Anterior cingulate cortex (tissue), 58 donors: ENCODE measurements at places on chromosomes 3 and 15.

DNA sequence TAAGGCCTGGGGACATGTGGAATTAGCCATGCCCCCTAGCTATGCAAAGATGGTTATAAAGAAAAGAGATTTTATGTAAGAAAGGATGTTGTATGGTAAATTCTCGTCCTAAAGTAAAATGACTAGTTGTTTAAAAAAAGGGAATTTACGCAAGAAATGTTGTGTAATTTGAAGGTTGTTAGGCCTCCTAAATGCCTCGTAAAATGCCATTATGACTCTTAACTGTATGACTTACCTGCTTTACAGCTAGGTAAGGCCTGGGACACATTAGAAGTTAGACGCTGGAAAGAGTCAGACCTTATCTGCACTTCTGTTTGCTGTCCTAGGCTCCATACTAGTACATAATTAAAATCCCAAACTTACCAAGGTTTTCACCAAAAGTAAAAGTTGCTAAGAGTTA, 17.5 kb upstream of the HHATL start:
- no peak for DNase-seq

DNA sequence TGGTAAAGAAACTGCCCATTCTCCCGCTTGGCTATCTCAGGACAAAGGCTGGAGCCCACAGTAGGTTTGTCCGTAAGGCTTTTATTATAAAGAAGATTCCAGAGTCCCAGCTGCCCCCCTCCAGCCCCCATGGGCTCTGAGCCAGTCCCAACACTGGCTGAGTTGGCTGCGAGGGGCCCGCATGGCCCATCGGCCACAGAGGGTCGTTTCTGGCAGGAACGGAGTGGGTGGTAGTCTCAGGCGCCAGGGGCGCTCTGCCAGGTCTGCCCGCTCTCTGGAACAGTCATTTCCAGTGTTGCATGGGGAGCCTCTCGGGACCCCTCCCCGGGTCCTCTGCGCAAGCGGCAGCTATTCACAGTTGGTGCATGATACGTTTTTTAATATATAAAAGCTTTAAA, 12.2 kb downstream of the H1-8 start:
- DNase-seq: no peak

DNA sequence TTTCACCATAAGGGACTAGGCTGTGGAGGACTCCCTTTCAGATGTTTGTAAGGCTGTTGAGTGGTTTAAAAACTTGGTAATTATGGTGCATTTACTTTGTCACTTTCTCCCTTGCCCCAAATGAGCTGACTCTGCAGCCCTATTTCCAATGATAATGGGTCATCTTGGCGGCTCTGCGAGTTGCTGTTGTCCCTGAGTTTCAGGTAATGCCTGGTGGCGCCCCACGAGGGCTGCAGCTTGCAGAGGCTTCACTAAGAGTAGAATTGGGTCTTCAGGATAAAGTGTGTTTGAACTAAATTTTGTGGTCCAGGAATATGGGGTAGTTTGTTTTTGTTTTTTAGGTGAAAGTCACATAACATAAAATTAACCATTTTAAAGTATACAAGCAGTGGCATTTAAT, 450.1 kb upstream of the CFAP20DC start:
- no peak for DNase-seq

DNA sequence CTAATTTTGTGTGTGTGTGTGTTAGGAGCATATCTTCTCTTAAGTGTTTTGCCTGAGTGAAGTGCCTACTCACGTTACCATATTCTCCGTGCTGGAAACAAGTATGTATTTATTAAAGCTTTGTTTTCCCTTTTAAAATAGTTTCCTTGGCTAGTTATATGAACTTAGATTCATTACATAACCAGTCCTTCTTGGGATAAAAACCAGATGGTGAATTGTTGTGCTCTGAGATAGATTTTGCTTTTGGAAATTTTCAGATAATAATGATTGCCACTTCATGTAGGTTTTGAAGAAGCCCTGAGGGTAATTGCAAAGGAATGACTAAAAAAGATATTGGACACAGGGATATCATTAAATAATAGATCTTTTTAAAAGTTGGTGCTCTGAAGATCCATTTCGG, 390.2 kb upstream of the SGO1 start:
- DNase-seq: no peak

GRCh38 chr15:52858782-52859176, 68.6 kb upstream of the ONECUT1 start:
- DNase-seq: no peak

DNA sequence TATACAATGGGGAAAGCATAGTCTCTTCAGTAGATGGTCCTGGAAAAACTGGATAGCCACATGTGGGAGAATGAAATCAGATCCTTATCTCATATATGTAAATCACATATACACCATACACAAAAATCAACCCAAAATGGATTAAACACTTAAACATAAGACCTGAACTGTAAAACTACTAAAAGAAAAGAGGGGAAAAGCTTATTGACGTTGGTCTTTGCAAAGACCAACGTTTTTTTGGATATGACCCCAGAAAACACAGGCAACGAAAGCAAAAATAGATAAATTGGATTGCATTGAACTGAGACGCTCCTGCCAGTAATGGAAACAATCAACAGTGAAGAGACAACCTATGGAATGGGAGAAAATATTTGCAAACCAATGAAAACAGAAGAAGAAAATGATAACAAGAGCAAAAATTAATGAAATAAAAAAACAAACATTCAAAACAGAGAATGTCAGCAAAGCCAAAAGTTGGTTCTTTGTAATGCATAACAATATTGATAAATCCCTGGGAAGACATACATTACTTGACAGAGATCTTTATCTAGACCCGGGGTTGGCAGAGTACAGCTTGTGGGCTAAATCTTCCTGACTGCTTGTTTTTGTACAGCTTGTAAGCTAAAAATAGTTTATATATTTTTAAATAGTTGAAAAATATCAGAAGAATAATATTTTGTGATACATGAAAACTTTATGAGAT, 86.9 kb downstream of the NEO1 start:
- no peak for DNase-seq

DNA sequence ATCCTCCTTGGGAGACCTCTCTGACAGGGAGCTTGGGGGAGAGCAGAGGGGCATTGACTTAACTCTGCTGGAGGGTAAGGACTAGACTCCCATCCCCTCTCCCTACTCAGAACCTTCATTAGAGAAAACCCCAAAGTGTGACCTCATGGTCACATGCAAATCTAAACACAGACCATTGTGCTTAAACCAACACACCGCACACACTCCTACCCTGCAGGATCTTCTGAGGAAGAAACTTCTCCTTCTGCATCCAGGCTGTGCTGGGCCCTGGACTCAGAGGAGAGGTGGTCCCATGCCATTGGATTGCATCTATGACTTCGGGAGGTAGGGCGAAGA, 805 bp upstream of the PARP16 start:
- DNase-seq: no peak

- DNase-seq: no peak
Measured at GRCh38 chr3:70853161-70853944, 540.9 kb upstream of the MDFIC2 start.

GRCh38 chr3:58557491-58557890, 19.7 kb downstream of the FAM107A start:
- DNase-seq: no peak

DNA sequence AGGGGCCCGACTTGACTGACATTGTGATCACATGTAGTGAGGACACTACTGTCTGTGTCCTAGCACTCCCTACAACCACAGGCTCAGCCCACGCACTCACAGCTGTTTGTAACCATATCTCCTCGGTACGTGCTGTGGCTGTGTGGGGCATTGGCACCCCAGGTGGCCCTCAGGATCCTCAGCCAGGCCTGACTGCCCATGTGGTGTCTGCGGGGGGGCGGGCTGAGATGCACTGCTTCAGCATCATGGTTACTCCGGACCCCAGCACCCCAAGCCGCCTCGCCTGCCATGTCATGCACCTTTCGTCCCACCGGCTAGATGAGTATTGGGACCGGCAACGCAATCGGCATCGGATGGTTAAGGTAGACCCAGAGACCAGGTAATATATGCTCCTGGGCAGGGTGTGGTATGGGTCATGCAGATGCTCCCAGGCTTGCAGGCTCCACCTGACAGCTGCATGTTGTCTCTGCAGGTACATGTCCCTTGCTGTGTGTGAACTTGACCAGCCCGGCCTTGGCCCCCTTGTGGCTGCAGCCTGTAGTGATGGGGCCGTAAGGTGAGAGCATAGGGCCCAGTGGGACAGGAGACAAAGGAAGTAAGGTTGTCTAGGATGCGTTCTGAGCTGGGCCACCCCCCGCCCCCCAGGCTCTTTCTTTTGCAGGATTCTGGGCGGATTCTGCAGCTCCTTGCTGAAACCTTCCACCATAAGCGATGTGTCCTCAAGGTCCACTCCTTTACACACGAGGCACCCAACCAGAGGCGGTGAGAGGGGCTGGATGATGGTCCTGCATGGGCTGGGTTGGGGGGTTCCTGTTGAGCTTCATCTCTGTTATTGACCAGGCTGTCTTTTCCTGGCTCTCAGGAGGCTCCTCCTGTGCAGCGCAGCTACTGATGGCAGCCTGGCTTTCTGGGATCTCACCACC, 4.4 kb downstream of the DALRD3 start:
- DNase-seq: no peak

DNA sequence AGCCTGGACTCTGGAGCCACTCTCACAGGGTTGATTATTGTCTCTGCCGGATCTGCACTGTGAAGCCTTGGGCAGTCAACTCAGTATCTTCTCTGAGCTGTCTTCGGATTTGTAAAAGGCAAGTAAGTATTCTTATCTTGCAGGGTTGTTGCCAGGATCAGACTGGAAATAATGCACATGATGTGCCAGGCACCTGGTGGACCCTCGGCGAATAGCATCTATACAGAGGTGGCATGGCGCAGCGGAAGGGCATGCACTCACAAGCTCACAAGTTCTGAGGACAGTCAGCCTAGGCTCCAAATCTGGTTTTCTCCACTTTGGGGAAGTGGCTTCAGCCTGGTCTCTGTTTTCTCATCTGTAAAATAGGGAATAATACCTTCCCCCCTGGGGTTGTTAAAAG, 113.9 kb downstream of the SRGAP3 start:
- DNase-seq: no peak

GRCh38 chr3:27907929-27908328, 185.8 kb upstream of the EOMES start:
- no peak for DNase-seq

DNA sequence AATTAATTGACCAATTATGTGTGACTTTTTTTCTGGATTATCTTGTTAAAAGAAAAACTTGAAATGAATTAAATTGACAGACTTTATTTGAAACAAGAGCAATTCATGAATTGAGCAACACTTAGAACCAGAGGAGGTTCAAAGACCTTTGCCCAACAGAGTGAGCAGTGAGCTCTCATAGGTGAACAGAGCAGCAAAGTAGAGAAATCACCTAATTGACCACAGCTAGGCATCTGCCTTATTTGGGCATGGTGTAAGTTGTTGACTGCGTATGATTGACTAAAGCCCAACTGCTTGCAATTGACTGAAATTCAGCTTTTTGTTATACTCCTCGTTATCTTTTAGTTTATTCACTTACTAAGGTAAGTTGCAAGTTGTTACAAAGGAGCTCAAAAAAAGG, 1216.0 kb upstream of the ALCAM start:
- no peak for DNase-seq

GRCh38 chr3:72494626-72495025, 353.6 kb downstream of the SHQ1 start:
- no peak for DNase-seq

DNA sequence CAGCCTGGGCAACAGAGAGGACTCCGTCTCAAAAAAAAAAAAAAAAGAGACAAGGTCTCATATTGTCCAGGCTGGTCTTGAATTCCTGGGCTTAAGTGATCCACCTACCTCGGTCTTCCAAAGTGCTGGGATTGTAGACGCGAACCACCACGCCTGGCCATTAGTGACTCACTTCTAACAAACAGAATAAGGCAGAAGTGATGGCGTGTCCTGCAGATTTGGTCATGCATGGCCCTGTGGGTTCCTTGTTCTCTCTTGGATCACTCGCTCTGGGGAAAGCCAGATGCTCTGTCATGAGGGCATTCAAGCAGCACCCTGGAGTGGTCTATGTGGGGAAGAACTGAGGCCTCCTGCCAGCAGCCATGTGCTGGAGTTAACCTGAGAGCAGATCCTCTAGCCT, 27.4 kb upstream of the TJP1 start:
- DNase-seq: no peak

DNA sequence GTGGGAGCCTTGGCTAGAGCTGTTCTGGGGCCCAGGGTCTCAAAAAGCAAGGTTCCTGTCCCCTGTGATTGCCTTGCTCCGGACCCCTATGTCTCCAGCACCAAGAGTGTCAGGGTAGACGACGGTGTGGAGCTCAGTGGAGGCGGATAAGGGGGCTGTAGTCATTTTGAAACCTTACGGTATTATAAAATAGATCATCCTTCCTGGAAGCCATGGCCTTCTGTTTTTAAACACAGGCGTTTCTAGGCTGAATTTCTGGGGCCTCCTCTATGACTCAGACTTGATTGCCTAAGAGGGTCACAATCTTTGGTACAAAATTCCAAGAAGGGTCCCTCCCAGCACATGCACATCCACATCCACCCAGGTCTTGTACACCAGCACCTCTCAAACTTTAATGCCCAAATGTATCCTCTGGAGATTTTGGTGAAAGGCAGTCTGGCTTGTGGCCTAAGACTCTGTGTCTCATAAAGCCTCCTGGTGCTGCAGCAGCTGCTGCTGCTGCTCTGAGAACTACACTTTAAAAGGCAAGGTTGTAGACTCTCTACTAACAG, 70.5 kb upstream of the XCR1 start:
- DNase-seq: no peak

GRCh38 chr15:69859866-69860265, 237.9 kb downstream of the TLE3 start:
- DNase-seq: no peak

GRCh38 chr3:17387108-17387507, 355.3 kb downstream of the TBC1D5 start:
- DNase-seq: no peak

GRCh38 chr15:28091313-28091712, 7.8 kb downstream of the OCA2 start:
- DNase-seq: no peak

GRCh38 chr3:185647134-185647879, 61.2 kb downstream of the SENP2 start:
- DNase-seq: no peak

DNA sequence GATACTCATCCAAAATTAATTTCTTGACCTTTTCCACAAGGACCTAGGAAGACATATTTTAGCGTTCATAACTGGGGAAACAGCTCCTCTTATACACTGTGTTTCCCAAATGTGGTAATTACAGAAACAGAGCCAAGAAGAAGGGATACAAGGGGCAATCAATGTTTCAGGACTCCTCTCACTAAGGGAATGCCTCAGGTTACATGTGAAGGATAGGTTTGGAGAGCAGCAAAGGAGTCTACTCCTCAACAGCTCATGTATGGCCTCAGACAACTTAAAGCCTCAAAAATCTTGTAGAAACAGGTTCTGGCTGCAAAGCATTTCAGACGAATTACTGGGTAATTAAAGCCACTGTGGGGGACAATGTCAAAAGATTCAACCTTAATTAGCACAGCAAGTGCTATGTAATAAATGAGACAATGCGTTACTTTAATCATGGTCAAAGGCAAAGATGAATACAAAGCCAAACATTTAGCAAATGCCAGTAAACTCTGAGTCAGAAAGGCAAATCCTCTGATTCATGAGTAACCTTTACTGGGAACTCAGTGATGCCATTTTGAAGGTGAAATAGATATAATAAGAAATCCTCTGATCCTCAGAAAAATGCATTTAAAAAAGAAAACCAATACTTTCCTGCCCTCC, 1111.2 kb downstream of the TUSC7 start:
- DNase-seq: no peak

GRCh38 chr3:77601823-77602415, 562.0 kb downstream of the ROBO2 start:
- DNase-seq: no peak
